ENCODE measurements at places on chromosomes 12 and 14. TPM values are rescaled to one million over a fixed set of nuclear protein-coding genes. Genes with fewer than 3 reads are reported as not detected.

NGDN gene
- total RNA-seq: 19.3 TPM

LRRC43 gene
- total RNA-seq: 0.69 TPM

RERG gene
- 5.1 TPM for total RNA-seq

ZDHHC22 gene
- not detected for total RNA-seq

FAM222A gene
- 9.3 TPM for total RNA-seq

MYH6 gene
- total RNA-seq: 13,382 TPM

PAPLN gene
- 13.5 TPM for total RNA-seq

PDE3A gene
- 101 TPM for total RNA-seq

LGR5 gene
- 0.14 TPM for total RNA-seq

GPRC5D gene
- total RNA-seq: not detected

OVCH1 gene
- 0.12 TPM for total RNA-seq

HSPB8 gene
- total RNA-seq: 497 TPM

ALX1 gene
- total RNA-seq: not detected

KCNMB4 gene
- 4.5 TPM for total RNA-seq

TUBA1B gene
- total RNA-seq: 341 TPM

TMEM121 gene
- total RNA-seq: 2.8 TPM

CCND2 gene
- 200 TPM for total RNA-seq

MYL2 gene
- total RNA-seq: 28.7 TPM

EIF2B1 gene
- total RNA-seq: 28.5 TPM

C1R gene
- total RNA-seq: 447 TPM

TTC9 gene
- 4.7 TPM for total RNA-seq

TMTC1 gene
- total RNA-seq: 57.8 TPM

NRIP2 gene
- total RNA-seq: 2.0 TPM

OAS2 gene
- 4.8 TPM for total RNA-seq

TNFAIP2 gene
- total RNA-seq: 48.6 TPM

JPH4 gene
- total RNA-seq: 0.11 TPM

HCAR2 gene
- total RNA-seq: 0.58 TPM

TOX4 gene
- total RNA-seq: 66.0 TPM

SERPINA5 gene
- total RNA-seq: 14.4 TPM

RSRC2 gene
- total RNA-seq: 40.2 TPM

GPX2 gene
- total RNA-seq: not detected

EXOC3L4 gene
- total RNA-seq: 1.1 TPM

KRT6A gene
- not detected for total RNA-seq

MDGA2 gene
- not detected for total RNA-seq

UBR7 gene
- total RNA-seq: 19.9 TPM

STYK1 gene
- total RNA-seq: 0.09 TPM

PCNX4 gene
- 32.4 TPM for total RNA-seq

ATG101 gene
- 24.8 TPM for total RNA-seq

SLCO1B3 gene
- not detected for total RNA-seq

OR8S1 gene
- not detected for total RNA-seq

SMCO2 gene
- total RNA-seq: not detected

DCN gene
- 1,587 TPM for total RNA-seq

DTX1 gene
- 2.0 TPM for total RNA-seq

Data from right cardiac atrium (tissue), 5 donors.